ENCODE measurements at places on chromosomes 1 and 21. TPM values are rescaled to one million over a fixed set of nuclear protein-coding genes. Genes with fewer than 3 reads are reported as not detected.

DNA sequence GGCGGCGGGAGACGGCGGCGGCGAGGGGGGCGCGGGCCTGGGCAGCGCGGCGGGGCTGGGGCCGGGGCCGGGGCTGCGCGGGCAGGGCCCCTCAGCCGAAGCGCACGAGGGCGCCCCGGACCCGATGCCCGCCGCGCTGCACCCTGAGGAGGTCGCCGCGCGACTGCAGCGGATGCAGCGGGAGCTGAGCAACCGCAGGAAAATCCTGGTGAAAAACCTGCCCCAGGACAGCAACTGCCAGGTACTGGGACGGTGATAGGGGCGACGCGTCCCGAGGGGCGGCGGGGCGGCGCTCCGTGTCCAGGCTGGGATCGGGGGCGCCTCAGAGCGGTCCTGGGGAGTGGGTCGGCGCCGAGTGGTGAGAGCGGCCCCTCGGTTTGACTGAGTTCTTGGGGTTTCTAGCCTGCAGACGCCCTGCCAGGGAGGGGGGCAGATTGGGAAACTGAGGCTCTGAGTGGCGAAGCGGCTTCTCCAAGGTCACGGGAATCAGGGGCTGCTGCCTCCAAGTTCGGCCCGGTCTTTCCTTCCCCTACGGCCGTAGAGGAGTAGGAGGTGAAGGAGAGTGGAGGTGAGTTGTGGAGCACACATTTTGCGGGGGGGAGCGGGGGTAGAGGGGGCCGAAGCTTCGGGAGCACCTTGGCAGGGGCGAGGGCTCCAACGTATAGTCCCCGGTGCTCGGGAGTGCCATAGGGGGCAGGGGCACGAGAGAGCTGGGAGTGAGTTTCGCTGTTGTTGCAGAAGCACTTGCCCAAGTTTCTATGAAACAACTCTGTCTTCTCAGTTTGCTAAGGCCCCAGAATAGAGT lies 508 bp downstream of the RAVER2 start:
- DNase-seq, result peak; percentile 49

DNA sequence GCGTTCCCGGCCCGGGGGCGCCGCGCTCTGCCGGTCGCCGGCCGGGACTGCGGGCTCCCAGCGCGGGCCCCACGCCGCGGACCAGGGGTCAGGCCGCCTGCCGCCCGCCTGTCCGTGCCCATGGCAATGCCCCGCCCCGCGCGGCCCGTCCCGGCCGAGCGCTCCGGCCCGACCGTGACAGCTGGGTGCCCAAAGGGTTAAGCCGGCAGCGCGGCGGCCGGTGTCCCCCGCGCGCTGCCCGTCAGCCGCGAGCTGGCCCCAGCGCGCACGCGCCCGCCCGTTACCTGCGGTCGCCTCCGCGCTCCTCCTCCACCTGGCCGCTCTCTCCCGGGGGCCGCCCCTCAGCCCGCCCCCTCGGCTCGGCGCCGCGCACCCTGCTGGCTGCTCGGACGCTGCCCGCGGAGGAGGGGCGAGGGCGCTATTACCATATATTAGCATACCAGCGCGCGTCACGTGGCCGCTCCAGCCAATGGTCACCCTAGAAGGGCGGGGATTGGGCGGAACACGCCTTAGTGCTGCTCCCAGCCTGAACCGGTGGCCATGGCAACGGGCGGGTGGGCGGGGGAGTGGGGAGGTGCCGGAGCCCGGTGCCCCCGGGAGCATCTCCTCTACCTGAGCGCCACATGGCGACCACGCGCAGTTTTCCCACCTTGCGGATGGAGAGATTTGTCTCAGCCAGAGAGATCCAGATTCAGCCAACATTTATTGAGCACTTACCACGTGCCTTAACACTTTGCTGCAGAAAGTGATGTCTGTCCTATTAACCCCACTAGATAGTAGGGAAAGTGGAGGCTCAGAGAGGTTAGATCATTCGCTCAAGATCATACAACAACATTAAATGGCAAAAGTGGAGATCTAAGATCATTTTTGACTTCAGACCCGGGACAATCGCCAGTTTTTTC lies at the start of gene PHC2:
TSS of gene PHC2 (minus strand) at position 404 of the 902 bp plus-strand sequence. CDS start 55,556 bp downstream, outside the sequence.
- peak; percentile 92 for DNase-seq

DNA sequence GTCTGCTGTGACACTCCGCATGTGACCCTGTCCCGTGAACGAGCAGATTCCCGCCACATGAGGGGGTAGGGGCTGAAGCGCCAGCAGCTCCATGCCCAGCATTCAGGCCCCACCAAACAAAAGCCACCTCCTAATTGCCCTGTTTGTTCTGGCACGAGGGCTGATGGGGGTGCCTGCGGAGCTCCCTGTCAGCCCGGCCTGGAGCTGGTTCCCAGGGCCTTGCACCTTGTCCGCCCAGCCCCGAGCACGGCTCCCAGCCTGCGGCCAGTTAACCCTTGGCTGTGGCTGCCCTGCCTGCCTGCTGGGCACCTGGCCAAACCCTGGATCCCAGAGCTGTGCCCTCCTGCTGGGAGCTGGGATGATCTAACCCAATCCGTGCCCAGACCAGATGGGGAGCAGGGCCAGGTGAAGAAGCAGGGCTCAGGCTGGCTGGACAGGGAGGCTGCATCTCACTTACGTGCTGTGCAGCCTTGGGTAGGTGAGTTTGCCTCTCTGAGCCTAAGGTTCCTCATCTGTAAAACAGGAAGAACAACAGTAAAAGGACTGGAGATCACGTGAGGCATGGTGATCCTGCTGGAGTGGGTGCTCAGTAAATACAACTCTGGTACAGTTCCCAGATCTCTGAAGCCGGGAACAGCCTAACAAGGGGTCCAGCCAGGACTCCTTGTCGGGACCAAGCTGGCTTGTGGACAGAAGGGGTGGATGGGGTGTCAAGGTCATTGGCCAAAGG lies 110.9 kb upstream of the IFFO2 start:
- no peak for DNase-seq

- DNase-seq, result peak; percentile 49
Measured at GRCh38 chr1:117128323-117129079, 7.0 kb upstream of the TRIM45 start.

- DNase-seq, result no peak
Measured at GRCh38 chr1:40892354-40892753, 30.2 kb upstream of the CITED4 start.

GRCh38 chr1:155184835-155185782 lies 11.5 kb downstream of the TRIM46 start:
- DNase-seq, result no peak

GRCh38 chr1:29120947-29121485 lies 2.7 kb downstream of the TMEM200B start:
- peak; percentile 43 for DNase-seq

DNA sequence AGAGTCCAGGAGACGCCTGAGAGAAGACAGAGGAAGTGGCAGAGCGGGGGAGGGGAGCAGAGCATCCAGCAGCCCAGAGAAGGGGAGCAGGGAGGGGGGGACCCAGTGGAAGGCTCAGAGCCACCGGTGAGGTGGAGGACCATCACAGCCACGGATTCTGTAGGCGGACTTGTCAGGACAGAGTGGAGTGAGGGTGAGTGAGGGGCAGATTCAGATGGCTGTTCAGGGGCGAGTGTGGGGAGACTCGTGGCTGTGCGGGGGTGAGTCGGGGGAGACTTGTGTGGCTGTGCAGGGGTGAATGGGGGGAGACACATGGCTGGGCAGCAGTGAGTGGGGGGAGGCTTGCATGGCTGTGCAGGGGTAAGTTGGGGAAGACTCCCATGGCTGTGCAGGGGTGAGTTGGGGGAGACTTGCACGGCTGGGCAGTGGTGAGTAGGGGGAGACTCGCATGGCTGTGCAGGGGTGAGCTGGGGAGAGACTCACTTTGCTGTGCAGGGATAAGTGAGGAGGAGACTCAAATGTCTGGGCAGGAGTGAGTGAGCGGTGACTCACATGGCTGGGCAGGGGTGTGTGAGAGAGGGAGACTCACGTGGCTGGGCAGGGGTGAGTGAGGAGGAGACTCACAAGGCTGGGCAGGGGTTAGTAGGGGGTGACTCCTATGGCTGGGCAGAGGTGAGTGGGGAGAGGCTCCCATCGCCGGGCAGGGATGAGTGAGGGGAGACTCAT lies 56.8 kb upstream of the ABCG1 start:
- no peak for DNase-seq

DNA sequence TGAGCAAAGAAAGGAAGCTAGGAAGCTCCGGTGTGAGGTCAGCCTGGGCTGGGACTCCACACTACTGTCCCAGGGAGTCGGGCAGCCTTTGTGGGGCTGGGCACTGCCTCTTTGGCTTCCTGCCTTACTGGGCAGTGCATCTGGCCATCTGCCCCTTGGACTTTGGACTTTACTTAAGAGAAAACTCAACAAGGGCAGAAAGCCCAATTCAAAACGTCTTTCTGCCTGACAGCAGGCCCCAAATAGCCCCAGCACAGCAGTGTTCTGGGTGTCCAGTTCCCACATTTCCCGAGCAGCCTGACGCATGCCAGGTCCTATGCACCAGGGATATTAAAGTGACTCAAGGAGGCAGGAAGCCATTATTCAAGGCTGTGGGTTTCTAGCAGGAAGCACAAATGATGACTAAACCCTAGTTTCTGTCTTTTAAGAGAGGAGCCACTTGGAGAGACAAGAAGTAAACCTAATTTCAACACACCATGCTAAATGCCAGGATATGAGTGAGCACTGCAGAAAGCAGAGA lies 37.9 kb upstream of the EDEM3 start:
- no peak for DNase-seq

DNA sequence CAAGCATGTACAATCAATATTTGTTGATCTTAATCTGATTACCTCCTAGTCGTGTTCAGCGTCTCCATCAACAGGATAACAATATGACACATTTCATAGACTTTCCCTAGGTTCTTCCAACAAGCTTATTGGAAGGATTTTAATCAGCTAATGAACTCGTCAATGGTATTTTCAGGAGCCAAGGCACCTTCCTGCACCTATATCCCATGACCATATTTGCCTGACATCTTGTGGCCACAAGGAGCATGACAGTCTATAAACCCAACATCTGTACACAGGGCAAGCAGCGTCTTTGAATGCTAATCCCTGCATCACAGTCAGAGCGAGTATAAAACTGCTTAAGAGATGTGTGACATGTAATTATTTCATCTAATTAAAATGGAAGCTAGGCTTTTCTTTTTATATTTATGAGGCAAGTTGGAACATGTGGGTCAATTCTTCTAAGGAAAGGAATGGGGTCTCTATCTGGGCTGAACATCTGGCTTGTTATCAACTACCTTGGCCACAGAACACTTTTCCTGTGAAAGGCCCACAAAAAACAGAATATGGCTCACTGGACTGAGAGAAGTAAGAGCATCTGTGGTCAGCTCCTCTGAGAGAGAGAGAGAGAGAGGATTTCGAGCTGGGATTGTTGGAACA lies 388.8 kb downstream of the NTNG1 start:
- peak; percentile 53 for DNase-seq

DNA sequence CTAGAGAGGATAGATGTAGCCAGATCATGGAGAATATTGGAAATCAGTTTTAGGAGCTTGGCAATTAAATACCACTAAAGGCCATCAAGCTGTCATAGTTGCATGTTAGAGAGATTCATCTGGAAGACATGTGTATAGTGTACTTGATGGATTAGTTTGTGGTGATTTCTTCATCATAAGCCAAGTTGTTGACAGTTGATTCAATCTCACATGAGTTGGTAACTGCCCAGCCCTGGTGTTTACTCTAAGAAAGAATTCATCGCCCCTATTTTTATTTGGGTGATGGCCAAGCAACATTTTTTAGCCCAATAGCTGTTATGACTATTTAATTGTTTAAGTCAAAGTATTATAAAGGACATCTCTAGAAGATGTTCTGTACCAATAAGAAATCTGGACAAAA lies 737.6 kb downstream of the PLA2G4A start:
- DNase-seq, result no peak

DNA sequence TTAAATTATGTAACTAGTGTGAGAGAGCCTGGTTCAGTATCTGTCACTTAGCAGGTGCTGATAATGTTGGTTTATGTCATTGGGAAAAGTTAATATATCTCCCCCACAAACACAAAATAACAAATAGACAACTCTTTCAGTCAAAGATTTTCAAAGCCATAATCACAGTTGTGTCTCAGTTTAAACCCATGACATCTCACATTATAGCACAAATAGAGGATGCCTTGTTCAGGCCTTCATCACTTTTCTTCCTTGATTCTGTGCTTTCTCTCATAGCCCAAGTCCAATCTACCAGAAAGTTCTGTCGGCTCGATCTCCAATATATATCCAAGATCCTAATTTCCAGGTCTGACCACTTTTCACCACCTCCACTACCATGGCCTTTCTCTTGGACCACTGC lies 6.2 kb upstream of the EPS15 start:
- no peak for DNase-seq

- DNase-seq, result no peak
Measured at GRCh38 chr1:14994841-14995437, 158.6 kb upstream of the TMEM51 start.

GRCh38 chr1:95655321-95656020 lies 421.5 kb downstream of the RWDD3 start:
- no peak for DNase-seq

DNA sequence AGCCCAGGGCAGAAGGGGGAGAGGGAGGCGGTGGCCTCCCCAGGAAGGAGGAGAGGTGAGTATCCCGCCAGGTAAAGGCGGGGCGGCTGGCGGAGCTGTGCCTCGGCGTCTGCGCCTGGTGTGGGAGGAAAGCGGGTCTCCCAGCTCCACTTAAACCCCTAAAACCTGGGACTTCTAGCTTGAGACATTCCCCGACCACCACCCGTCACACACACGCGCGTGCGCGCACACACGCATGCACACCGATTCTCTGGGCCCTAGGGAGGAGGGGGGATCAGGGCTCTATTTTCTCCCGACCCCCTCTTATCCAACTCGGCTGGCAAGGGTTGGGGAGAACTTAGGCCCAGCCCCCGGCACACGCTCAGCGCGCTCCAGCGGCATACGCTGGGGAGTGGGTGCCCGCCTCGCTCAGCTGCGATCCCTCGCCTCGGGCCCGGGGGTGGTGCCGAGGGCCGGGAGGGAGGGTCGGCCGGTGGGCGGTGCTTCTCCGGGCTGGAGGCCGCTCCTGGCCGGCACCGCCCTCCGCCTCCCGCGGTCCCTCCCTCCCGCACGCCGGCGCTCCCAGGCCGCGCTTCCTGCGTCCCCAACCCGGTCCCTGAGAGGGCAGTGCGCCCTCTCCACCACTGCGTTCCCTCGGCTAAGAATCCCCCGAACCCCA lies at the start of gene TMEM51:
TSS of gene TMEM51 (plus strand) at position 564 of the 658 bp plus-strand sequence. CDS start 61,341 bp downstream, outside the sequence.
- DNase-seq, result peak; percentile 88

DNA sequence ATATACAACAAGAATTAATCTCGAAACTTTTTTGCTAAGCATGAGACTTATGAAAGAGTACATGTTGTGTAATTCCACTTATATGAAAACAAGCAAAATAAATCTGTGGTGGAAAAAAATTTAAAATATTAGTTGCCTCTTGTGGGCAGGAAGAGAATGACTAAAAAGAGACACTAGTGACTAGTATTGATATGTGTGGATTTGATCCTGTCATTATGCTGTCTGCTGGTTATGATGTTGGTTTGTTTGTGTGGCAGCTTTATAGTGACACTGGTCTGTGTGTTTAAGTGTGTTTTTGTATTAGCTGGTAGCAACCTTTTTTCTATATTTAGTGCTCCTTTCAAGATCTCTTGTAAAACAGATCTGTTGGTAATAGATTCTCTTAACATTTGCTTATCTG lies 267.8 kb upstream of the NRIP1 start:
- no peak for DNase-seq

Gene POTED
- not detected for polyA plus RNA-seq

Gene TNFRSF18
- 0.29 TPM for polyA plus RNA-seq

Gene ETV3L
- polyA plus RNA-seq, result 0.08 TPM
